ENCODE measurements at places on chromosomes 7 and 10.

DNA sequence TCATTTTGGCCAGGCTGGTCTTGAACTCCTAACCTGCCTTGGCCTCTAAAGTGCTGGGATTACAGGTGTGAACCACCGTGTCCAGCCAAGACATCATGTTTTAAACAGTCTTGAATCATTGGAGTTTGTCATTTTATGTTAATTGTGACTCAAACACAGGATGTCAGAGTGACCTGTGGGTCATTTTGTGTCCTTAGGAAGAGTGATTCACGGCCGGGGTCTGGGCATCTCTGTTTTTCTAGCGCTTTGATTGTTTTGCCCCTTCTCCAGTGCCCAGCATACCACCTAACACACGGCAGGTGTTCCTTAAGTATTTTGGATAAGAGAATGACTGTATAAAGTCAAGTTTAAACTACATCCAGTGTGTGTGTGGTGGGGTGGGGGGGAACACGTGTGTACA lies 183.7 kb upstream of the KLF6 start:
- DNase-seq: no peak

GRCh38 chr10:101744267-101744666 lies 31.6 kb downstream of the FGF8 start:
- no peak for DNase-seq

DNA sequence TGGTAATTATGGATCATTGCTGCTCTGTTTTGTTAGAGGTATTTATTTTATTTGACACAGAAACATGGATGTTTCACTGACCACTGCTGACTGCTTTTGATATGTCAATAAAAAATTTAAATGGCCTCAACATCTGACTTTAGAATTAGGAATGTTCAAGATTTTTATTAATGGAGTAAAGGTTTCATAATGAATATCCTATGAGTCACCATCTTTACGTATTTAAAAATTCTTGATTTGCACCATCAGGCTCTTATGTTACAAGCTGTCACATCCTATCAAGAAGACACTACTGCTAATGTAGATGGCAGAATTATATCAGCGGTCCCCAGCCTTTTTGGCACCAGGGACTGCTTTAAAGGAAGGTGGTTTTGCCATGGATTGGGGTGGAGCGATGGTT lies 578.7 kb upstream of the NRP1 start:
- DNase-seq: no peak

DNA sequence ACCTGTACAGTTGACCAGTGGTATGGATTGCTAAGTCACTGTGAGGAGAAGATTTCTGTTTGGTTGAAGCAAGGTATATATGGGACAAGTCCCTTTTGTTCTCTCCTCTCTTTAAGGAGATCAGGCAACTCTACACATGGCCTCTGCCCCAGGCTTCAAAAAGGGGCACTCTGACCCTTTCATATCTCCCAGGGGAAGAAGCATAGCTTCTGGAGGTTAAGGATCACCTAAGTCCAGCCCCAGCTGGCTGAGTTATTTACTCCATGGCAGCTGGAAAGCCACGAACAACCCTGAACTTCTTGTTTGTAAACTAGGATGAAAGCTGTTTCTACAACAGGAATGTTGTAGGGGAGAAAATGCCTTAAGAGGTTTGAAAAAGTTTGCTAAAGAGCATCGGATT lies 129.2 kb upstream of the FEZF1 start:
- DNase-seq: no peak
